SIG-M5 (cell line): ENCODE measurements at places on chromosomes 6 and 20.

GRCh38 chr6:51926125-51926524 is 161.3 kb downstream of the PKHD1 start:
- DNase-seq, result no peak

DNA sequence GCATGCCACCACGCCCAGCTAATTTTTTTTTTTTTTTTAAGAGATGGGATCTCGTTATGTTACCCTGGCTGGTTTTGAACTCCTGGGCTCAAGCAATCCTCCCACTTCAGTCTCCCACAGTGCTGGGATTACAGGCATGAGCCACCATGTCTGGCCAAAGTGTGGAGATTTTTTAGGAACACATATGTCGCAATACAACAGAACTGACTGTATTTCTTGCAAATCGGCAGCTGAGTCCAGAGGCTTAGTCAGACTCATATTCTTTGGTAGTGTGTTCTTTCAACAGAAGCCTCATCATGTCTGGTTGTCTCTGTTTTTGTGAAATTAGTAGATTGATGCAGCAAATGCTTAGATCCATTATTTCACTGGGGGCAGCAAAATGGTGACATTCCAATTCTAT is 23.9 kb upstream of the CD164 start:
- peak; percentile 3 for DNase-seq

GRCh38 chr6:1605893-1606779 is 3.6 kb upstream of the FOXC1 start:
- no peak for DNase-seq

DNA sequence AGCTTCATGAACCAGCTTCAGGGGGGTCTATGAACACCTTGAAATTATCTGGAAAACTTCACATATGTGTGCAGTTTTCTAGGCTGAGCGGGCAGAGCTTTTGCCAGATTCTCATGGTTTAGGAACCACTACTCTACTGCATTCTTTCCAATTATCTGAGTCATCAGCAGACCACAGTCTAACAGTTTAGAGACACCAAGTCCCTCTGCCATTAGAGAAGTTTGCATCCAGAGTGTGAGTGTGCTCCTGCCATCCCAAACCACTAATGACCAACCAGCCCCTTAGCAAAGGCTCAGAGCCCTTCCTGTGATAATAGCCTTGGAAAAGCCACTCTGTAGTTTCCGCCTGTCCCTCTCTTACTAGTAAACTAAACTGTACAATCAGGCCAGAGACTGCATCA is 96.8 kb downstream of the PHACTR1 start:
- no peak for DNase-seq

DNA sequence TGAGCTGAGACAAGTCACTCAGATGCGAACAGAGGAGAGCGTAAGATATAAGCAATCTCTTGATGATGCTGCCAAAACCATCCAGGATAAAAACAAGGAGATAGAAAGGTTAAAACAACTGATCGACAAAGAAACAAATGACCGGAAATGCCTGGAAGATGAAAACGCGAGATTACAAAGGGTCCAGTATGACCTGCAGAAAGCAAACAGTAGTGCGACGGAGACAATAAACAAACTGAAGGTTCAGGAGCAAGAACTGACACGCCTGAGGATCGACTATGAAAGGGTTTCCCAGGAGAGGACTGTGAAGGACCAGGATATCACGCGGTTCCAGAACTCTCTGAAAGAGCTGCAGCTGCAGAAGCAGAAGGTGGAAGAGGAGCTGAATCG is 9.5 kb upstream of the SNRNP48 start:
- no peak for DNase-seq

DNA sequence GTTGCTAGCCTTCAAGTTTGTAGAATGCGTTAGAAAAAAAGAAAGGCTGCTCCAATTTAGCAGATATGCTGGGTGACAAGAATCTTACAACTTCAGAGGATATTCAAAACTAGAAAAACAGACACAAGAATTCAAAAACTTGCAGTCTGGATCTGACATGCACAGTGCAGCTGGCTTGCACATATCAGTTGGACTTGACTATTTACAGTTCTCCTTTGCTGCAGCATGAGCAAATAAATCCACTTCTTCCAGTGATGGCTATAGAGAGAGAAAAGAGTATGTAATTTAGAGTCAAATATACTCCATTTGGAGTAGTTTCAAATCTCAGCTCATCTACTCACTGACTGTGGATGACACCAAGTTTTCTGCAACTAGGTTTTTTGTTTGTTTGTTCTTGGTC is 247.0 kb downstream of the RIMS1 start:
- no peak for DNase-seq

- DNase-seq, result no peak
These were observed 84.3 kb upstream of the TRAF3IP2 start for GRCh38 chr6:111689946-111690345.

- DNase-seq, result no peak
These were observed 14.5 kb upstream of the PSMG4 start for GRCh38 chr6:3244003-3244831.

DNA sequence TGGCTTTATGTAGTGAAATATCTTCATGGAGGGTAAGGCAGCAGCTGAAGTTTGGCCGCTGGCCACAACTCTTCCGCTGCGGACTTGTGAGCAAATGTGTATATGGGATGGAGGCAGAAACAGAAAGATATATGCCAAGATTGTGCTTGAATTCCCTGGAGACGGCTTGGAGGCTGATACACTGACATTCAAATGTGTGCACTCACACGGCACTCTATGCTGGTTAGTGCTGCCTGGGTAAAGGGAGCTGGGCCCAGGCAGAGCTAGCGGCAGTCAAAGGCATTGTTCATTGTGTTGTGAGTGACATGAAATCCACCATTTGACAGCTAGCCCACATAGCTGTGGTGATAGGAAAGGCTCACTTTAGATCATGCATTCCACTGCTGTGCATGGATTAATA is 202.7 kb downstream of the CLIC5 start:
- DNase-seq, result no peak

DNA sequence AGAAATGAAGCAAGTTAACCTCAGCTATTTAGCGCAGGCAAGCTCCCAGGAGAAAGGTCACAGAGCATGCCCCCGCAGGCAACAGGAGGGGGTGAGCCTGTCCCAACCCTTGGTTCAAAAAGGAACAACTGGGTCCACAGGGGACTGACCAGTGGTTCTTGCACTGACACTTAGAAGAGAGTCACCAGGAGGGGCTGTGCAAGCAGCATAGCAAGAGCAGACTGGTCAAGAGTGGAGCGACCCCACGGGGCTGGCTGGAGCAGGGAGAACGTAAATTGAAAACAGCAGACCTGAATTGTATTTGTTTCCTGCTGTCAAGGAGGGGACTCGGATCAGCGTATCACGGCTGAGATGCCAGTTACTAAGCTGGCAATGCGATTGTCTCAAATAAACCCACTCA is 32.8 kb downstream of the GABRR1 start:
- DNase-seq, result no peak

DNA sequence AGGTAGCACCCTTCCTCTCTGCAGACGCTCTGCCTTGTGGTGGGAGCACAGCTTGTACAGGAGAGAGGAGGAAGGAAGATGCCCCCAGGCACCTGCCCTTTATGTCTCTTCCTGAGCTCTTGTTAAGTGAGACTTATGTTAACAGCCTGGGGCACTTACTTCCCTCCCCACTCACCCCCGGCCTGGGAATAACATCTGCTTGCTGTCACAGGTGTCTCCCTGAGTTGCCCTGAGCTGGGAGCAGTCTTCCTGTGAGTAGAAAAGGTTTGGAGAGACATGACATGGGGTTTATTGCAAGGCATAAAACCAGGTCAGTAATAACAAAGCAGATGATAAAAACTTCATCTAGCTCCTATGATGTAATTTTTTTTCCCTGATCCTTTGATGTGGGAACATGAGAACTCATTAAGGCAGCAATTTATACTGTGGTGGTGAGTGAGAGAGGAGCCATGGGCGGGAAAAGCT is 1.9 kb downstream of the SSTR4 start:
- DNase-seq, result no peak

DNA sequence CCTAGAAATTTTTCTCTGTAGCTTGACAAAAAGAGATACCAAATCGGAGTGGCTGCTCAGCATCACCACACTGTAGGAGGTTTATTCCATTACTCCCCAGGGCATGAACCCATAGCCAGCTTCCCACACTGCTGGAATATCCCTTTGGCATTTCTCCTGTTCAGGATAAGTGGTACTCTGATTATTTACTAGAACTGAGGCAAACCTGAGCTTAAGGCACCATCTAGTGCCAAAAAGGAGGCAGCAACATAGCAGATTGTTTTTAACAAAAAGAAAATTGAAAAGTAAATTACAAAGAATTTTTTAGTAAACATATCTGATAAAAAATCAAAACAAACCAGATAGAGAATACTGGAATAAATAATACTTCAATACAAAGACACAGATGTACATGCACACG is 181.7 kb downstream of the WDR27 start:
- DNase-seq, result no peak

DNA sequence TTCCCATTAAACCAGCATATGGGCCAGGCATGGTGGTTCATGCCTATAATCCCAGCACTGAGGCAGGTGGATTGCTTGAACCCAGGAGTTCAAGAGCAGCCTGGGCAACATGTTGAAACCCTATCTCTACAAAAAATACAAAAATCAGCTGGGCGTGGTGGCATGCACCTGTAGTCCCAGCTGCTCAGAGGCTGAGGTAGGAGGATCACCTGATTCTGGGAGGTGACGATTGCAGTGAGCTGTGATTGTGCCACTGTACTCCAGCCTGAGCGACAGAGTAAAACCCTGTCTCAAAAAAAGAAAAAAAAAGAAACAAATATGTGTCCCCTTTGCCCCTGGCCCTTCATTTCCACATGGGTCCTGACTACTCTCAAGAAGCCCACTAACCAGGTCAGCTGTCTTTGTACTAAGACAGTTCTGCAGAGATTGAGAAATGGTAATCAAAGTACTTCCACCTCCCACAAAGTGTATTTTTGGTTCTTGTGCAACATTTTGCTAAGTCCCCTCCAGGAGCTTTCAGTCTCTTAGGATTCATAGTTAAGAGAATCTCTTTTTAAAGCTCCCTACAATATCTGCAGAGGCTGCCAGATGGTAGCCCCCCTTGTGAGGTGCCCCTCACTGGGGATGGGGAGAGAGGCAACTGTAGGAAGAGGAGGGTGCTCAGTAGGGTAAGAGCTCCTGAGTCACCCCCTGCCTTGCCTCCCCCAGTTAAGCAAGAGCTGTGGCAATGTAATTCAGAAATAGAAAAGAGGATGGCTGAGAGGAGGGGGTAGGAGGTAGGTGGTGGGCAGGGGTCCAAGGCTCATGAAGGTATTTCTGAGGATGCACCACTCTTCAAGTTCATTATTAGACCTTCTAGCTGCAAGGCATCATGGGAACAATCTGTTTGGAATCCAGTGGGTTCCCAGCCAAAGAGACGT is 16.5 kb upstream of the WFDC2 start:
- DNase-seq, result peak; percentile 6

DNA sequence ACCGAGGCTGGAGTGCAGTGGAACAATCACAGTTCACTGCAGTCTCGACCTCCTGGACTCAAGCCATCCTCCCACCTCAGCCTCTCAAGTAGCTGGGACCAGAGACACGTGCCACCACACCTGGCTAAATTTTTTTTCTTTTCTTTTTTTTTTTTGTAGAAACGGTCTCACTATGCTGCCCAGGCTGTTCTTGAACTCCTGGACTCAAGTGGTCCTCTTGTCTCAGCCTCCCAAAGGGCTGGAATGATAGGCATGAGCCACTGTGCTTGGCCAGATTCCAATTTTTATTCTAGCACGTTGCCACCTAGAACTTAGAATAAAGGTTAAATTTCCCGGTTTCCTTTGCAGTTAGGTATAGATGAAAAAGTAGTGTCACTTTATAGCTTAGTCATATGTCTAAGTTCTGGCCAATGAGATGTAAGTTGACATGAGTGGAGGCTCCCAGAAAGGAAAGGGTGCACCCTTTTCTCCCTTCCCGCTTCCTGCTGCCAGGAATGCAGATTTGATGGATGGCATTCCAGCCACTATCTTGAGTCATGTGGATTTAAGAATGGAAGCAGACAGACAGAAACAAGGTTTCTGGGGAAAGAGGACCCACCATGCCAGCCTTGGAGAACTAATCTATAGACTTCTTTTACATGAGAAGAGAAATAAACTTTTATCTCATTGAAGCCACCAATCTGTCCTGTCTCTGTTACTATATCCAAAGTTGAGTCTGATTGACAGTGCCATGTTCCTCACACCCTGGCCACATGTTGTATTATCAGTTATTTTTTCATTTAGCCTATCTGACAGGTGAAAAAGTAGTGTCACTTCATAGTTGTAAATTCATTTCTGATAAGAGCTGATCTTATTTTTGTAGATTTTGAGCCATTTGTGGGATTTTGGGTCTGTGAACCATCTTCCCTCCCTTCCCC is 60.6 kb upstream of the NCOA3 start:
- DNase-seq, result no peak

DNA sequence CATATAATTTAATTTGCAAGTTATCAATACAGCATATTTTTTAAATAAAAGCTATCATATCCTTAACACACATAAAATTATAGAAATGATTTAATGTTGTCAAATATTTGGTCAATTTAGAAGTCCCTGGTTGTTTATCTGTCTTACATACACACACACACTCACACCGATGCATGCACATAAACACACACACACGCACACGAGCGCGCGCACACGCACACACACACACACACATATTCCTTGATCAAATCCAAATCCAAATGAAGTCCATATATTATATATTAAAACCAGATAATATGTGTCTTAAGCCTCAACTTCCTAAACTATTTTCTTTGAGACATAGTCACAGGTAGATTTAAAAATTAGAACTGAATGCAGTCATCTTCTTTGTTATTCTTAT is 120.3 kb downstream of the CLVS2 start:
- DNase-seq, result no peak

GRCh38 chr6:116136933-116137340 is 11.0 kb upstream of the COL10A1 start:
- no peak for DNase-seq

DNA sequence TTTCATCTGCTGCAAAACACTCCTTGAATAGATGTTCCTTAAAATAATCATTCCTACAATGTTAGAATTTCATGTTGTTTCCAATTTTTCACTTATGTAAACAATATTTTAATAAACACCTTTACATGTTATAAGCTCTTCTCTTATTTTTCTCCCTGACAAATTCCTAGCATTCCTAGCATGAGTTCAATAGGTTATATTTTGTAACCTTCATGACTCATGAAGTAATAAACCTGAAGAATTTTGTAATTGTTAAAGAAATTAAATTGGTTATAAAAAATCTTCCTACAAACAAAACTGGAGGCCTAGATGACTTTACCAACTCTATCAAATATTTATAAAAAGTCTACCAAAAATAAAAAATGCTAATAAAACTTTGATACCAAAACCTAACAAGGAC is 66.3 kb downstream of the NT5E start:
- no peak for DNase-seq

- no peak for DNase-seq
These were observed 29.1 kb downstream of the SHLD1 start for GRCh38 chr20:5779071-5779900.

GRCh38 chr6:137879885-137880745 is 13.1 kb downstream of the TNFAIP3 start:
- DNase-seq, result no peak

DNA sequence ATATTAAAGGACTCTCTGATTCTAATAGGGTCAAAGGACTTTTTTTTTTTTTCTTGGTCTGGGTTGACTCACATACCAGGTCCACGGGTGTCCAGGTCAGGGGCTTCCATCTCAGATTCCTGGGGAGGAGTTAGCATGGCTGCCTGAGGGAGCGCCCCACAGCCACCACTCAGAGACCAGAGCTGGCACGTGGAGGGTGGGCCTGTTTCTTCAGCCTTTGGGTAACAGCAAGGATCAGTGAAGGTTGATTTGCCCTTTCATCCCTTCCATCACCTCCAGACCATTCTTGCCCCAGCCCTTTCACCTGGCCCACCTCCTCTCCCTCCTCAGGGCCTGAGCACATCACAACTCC is 5.9 kb upstream of the GPSM3 start:
- no peak for DNase-seq
